ENCODE measurements at places on chromosomes 1 and 21. TPM values are rescaled to one million over a fixed set of nuclear protein-coding genes. Genes with fewer than 3 reads are reported as not detected.

DNA sequence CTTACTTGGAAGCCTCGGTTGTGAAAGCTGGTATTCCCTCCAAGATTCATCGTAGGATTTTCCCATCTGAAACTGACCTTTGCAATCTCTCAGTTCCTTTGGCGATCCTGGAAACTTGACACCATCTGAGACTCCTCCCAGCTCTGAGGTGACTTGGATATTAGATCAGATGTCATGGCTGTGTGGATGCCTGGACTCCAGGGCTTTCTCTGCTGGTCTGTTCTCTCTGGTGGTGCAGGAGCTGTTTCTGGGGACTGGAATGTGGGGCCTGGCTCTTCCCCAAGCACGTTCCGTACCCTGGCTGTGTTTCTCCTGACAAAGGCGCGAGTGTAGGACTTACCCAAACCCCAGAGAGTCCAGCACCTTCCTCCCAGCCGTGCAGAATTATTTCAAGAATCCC is 252.2 kb downstream of the RPS6KC1 start:
- peak; percentile 71 for DNase-seq

- no peak for DNase-seq
Observed at GRCh38 chr1:244675167-244675566, 22.2 kb downstream of the DESI2 start.

- no peak for DNase-seq
Observed at GRCh38 chr1:42392255-42392654, 11.7 kb downstream of the RIMKLA start.

DNA sequence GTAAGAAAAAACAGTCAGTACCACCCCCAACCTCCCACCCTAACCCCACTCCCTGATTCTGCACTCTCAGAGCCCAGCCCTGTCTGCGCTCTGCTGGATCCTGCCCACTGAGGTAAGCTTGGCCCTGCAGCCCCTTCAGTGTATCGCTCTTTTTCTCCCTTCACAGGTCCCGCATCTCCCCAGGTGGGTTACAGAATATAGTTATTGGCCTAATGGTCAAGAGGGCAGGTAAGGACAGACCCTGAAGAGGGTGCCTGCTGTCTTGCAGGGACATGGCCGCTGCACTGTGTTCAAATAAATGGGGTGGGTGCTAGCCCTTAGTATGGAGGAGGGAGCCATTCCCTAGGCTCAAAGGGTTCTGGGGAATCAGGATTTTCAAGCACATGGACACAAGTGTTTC is 135.7 kb downstream of the ADSS2 start:
- no peak for DNase-seq

GRCh38 chr1:10968411-10968826 is 44.0 kb upstream of the TARDBP start:
- DNase-seq, result no peak

The IRF6 gene
- 9.3 TPM for total RNA-seq

The FNDC10 gene
- total RNA-seq, result 15.1 TPM

Data from GM23338 (cell line).